ENCODE measurements at places on chromosomes 6 and 20. TPM values are rescaled to one million over a fixed set of nuclear protein-coding genes. Genes with fewer than 3 reads are reported as not detected.

Gene DEF6
- total RNA-seq = 66.3 TPM

Gene CALHM4
- not detected for total RNA-seq

Gene ELOVL2
- not detected for total RNA-seq

Gene UNC93A
- total RNA-seq = not detected

DNA sequence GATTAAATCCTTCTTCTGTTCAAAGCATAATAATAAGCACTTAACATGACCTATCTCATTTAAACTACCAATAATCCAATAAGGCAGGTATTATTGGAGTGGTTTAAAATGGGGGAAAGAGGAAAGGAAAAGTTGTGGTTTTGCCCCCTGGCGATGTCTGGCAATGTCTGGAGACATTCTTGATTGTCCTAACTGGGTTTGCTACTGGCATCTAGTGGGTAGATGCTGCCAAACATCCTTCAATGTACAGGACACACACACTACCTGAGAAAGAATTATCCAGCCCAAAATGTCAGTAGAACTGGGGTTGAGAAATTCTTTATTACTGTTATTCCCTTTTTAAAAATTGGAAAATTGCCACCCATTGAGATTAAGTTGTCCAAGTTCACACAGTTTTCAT, 25.2 kb upstream of the SRSF6 start:
- no peak for DNase-seq

DNA sequence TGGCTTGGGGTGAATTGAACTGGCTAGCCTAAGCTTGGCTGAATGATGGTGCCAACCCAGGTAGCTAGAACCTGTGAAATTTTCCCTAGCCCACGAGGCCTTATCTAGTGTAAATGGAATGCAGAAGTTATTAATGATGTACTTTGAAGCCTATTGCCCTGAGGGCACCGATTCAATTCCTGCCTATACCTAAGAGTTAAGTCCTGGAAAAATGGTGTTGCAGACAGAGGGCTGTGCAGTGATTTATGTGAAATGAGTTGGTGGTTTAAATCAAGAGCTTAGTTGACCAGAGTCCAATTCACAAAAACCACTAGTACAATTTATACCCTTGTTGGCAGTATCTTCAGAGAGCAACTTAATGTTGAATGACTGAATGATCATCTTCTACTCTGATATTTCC, 373.8 kb upstream of the JAG1 start:
- DNase-seq = no peak

DNA sequence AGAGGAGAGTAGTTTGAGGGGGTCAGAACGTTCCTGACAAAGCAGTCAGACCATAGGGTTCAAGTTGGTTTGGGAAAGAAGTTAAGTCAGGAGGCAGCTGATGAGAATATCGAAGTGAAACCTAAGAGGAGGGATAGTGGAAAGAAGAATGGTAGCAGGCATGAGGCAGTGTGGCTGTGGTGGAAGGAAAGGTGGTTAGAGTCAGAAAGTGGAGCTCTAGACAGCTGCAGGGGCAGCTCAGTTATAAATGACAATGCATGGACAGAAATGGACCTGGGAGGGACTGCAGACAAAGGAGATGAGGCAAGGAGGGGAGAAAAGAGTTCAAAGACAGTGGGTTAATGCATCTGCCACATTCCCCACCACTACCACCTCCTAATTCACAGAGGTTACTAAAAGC, 66.6 kb downstream of the SMLR1 start:
- DNase-seq = no peak

- DNase-seq = no peak
These were observed 76.0 kb upstream of the CD93 start for GRCh38 chr20:23161968-23162696.
